ENCODE measurements at places on chromosomes 3 and 15.

DNA sequence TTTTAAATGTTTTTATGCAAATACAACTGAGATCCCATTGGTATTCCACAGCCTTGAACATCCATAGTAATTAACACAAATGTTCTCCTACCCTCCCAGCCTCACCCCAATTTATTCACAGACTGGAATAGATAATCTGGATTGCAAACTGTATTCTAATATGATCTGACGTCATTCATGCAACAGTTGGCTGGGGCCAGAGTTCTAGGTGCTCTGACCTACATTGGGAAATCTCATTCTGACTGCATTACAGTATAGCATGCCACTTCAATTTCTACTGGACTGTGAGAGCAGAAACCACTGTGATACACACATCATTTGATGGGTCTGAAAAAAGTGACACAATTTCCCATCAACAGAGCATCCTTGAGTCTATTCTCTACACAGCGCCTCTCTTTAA lies 403.1 kb downstream of the MAGI1 start:
- no peak for DNase-seq

DNA sequence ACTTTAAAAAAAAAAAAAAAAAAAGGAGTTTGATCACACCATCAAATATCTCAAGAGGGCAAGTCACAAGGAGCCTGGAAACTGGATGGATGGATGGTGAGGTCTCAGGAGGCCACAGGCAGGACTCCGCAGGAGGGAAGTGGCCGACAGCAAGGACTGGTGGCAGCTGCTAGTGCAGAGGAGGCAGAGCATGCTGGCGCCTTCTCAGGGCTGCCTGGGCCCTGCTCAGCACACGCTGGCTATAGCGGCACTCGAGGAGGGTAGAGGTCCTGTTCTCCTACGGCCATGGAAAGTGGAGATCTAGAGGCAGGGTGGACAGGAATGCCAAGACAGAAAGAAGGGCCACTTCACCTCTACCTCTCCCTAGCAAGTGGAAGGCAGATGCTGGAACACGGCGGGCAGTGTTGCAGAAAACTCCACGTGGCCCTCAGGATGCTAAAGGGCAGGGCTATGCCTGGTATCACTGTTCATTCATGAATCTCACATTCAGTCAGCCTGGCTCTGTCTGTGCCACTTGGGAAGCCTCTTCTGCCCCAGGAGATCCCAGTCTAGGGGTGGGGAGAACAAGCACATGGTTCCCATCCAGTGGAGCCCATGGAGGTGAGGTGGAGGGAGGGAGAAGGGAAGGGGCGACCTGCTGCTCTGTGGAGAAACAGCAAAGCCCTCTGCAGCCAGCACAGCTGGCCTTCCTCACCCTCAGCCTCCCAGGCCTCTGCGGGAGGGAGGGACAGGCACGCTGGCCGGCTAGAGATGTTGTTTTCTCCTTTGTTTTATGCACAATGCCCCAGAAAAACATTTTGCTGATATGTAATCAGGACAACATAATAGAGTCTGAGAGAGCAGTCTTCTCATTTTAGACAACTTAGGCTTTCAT lies 71.0 kb downstream of the OXNAD1 start:
- DNase-seq = no peak

GRCh38 chr15:80317389-80318182 lies 65.6 kb upstream of the CTXND1 start:
- no peak for DNase-seq

DNA sequence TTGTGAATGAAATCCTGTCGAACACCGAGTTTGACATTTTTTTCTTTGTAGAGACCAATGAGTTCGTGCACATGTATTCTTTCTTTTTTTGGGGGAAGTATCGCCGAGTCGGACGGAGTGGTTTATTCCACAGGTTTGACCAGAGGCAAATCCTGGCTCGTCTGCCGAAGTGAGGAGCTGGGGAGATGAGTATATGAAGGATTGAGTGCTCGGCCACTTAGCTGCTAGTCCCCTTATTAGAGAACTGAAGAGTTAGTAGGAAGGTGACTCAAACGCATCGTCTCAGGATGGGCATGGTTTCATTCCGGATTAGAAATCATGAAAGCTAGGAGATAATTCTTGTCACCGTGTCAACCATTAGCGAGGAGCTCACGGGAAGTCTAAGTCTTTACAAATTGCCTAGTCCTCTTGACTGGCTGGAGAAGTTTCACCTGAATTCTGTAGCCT lies 154.7 kb upstream of the GOLIM4 start:
- no peak for DNase-seq

GRCh38 chr3:56064684-56065083 lies 403.6 kb downstream of the ERC2 start:
- no peak for DNase-seq

- DNase-seq = no peak
Measured at GRCh38 chr3:197446700-197447056, 109.1 kb downstream of the BDH1 start.

DNA sequence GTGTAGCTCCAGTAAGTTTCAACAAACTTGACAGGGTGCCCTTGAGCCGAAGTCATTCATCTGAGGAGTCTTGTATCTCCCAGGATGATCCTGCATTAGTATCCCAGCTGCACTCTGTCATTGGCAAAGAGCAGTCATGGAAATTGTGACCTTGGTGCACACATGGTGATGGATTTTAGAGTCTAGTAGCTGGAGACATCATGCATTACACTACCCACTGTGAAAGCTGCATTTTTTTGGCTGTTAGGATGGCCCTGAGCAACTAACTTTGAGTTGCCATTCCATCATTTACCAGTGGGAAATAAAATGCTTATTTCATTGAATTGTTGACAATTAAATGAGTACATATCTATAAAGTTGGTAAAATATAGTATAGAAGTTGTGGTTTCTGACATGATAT lies 552.6 kb upstream of the CBLB start:
- DNase-seq = no peak

GRCh38 chr15:71083349-71083748 lies 31.9 kb upstream of the THSD4 start:
- no peak for DNase-seq

GRCh38 chr3:181824961-181825360 lies 113.2 kb downstream of the SOX2 start:
- no peak for DNase-seq

DNA sequence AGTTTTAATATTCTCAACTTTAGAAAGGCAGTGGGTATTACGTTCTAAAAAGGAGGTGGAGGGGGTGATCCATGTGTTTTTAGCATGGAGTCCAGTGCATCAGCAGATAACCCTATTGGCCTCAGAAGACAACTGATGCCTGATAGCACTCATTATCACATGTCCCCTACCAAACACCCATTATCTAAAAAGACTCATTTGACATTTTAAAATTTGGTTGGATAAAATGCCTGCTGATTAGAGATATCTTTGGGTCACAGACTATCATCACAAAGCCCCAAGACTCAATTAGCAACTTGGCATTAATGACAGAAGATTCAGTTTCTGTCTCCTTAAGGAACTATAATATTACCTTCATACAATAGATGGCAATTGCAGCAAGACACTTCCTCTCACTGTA lies 589.3 kb downstream of the RBMS3 start:
- no peak for DNase-seq

GRCh38 chr15:45892182-45892581 lies 257.4 kb downstream of the SQOR start:
- no peak for DNase-seq

DNA sequence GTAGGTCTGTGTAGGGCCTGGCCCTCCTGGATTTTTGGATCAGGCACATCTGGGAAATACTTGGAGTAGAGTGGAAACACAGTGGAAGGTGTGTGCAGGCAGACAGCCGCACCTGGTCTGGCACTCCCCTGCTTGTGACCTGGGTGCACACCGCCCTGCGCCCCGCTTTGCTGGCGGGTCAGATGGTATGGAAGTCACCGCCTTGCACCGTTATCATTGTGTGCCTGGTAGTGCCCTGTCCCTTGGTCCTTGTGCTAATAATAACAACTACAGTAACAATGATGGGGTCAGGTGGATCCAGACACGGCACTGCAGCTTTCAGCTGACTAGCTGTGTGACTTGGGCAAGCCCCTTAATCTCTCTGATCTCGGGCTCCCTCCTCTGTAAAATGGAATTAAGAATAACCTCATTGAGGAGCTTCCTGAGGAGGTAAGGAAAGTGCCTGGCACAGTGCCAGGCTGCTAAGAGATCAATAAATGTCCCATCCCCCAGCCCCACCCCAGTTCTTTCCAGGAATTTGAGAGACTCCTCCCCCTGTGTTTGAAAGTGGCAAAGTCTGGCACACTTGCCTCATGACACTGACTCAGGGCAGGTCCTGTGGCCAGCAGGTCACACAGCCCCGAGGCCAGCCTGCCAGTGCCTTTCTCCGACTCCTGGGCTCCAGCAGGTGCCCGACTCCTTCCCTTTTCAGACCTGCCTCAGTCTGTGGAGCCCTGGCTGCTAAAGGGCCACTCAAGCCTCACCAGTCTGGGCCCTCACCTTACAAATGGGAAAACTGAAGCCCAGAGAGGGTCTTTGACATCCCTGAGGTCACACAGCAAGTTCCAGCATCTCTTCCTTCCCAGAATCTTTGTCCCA lies 9.8 kb downstream of the ISG20 start:
- DNase-seq = no peak

GRCh38 chr3:89649431-89649830 lies 542.0 kb downstream of the EPHA3 start:
- no peak for DNase-seq

GRCh38 chr15:55240125-55240760 lies 43.5 kb upstream of the RSL24D1 start:
- DNase-seq = no peak

DNA sequence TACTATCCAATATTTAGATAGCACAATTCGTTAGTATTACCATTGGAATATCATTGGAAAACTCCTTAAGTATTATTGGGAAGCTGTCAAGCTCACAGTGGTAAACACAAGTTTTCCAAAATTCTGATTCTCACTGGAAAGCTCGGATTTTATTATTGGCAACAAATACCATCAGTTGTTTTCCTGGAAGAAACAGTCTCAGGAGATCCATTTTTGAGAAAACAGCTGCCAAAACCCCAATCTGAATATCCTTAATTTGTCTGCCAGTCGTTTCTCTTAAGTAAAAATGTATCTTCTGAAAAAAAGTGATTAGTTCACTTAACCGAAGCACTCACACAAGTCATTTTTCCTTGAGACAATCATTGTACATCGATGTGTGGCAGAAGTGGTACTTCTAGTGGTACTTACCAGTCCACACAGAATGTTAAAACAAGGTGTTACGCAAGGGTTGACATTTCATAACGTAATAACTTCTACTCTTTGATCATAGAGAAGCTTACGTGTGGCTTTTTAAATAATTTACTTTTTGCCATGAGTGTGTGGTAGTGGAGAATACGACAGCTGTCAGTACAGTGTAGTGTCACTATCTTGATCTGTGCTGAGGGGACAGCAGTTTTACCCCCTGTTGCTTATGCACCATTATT lies 74.9 kb downstream of the FAM43A start:
- no peak for DNase-seq

GRCh38 chr3:150965436-150965835 lies 7.1 kb downstream of the CLRN1 start:
- no peak for DNase-seq

DNA sequence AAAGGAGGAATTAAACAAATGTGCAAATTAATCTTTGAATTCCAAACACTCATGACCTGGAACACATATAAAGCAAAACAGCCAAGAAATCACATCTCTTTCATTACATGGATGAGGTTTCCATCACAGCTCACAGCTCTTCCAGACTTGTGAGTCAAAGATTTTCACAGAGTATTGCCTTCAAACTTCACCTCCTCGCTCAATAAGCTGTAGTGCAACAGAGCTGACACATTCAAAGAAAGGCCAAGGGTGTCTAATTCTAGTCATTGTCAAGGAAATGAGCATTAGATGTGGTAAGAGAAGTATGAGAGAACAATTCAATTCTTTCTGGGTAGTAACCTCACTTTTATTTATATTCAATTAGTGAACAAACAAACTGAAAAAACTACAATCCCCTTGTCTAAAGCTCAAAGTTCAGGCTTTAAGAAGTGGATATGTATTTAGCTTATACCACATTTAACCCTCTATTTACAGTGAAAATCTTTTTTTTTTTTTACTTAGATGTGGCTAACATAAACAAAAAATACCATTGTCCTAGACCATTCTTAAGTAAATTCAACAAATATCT lies 11.9 kb downstream of the WDR72 start:
- no peak for DNase-seq

- DNase-seq = no peak
Measured at GRCh38 chr3:194075088-194075615, 60.8 kb upstream of the HES1 start.

- DNase-seq = no peak
Measured at GRCh38 chr3:48427630-48427962, 2.3 kb downstream of the PLXNB1 start.

DNA sequence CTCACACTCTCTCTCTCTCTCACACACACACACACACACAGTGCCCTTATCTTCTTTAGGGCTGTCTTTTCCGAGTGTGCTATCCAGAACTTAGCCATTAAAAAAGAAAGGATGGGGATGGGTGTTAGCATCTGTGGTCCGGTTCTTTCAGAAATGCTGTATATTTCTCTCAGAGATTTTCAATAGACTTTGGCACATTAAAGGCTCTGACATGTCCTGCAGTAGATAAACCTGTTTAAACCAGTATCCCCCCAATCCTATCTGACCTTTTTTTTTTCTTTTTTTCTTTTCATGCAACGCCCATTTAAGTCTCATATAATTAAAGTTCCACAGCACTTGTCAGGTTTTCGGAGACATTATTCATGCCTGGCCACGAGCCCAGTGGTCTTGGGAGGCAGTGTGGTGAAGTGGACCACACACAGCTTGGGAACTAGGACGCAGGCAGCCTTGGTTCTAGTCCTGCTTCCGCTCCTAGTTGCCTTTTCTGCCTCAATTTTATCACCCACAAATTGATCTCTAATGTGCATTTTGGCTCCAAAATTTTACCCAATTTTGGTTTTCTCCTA lies 13.3 kb downstream of the CAV3 start:
- no peak for DNase-seq

GRCh38 chr15:58378241-58379085 lies 53.3 kb upstream of the LIPC start:
- DNase-seq = no peak

DNA sequence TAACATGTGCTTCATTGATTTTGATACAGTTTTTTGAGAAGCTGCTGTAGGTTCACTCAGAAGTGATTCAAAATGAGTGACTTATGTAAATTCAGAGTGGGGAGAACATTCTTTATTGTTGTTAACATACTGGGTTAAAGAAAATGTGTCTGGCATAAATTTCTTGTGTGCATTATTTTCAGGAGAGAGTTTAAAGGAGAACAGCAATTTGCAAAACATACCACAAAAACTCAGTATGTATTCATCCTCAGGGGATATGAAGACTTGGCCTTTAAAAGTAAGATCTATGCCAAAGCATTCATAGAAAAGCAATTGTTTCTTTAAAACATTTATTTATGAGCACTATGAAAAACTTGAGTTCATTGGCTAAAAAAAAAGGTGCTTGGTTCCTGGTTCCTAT lies 1089.8 kb downstream of the ROBO2 start:
- no peak for DNase-seq

DNA sequence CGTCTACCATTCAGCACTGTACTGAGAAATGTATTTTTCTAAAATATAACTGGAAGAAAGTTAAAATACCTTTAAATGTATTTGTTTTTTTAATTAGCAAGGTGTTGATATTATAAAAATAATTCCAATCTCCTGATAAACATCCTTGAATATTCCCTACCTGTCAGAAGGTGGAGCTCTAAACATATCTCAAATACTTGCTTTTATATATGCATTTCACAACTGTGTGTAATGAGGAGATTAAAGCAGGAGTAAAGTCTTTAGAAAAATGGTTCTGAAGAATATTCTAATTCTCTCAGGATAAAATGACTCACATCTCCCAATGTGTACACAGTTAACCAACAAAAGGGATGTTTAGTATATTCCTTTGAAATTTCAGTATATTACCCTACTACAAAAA lies 422.7 kb downstream of the PLCL2 start:
- no peak for DNase-seq

Data from activated CD8-positive, alpha-beta memory T cell treated with anti-CD3 and anti-CD28 coated beads for 1 hour (primary cell).